ENCODE measurements at places on chromosomes 1 and 21.

DNA sequence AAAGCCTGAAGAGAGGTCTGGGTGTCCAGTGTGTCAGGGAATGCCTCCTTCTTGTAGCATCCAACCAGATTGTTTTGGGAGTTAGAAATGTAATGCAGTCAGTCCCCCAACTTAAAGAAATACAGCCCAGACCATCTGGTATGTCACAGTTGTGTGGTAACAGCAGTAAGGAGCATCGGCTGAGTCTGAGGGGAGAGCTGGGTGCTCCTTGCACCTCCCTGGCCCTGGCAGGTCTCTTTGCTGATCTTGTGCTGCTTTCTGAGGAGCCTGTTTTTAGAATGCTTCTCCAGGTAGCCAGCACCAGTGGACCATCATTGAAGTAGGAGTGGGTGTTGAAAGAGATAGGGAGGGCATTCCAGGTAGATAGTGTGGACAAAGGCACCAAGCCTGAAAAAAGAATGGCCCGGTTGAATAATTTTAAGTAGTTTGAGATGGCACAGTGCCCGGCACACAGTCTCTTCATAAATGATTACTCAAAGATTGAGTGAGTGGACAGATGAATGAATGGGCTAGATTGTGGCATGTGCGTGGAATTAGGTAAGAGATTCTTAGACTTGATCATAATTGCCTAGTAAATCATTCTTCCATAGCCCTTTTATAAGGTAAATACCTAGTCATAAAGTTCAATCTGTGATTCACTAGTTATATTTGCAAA, 46.5 kb downstream of the LAMC1 start:
- no peak for DNase-seq

GRCh38 chr1:55813618-55814017, 598.5 kb upstream of the USP24 start:
- no peak for DNase-seq

- DNase-seq, result no peak
Observed at GRCh38 chr1:3599286-3599811, 12.0 kb downstream of the MEGF6 start.

- no peak for DNase-seq
Observed at GRCh38 chr1:214281720-214282629, 1.0 kb downstream of the SMYD2 start.

- no peak for DNase-seq
Observed at GRCh38 chr1:35122311-35122710, 43.1 kb downstream of the ZMYM1 start.

- DNase-seq, result no peak
Observed at GRCh38 chr1:3889936-3890335, 10.1 kb downstream of the C1orf174 start.

GRCh38 chr21:16942703-16943102, 570.1 kb upstream of the CXADR start:
- no peak for DNase-seq

- no peak for DNase-seq
Observed at GRCh38 chr1:1553821-1554494, 13.5 kb upstream of the TMEM240 start.

DNA sequence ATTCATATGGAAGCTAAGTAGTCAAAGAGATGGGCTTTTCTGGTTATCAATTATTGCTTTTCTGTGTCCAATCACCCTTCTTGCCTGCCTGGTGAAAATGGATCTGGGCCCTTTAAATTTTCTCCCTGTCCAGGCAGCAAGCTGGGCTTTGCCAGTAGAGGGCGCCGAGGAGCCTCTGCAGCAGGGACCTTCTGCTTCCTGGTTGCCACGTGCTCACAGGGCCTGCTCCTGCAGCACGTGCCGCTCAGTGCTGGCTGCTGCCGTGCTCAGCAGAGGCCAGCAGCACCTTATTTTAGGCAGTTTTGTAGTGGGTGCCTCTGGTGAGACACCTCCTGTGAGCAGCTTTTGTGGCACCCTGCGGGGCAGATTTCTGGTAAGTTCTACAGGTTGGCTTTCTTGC, 4.0 kb downstream of the ACTL8 start:
- DNase-seq, result no peak

DNA sequence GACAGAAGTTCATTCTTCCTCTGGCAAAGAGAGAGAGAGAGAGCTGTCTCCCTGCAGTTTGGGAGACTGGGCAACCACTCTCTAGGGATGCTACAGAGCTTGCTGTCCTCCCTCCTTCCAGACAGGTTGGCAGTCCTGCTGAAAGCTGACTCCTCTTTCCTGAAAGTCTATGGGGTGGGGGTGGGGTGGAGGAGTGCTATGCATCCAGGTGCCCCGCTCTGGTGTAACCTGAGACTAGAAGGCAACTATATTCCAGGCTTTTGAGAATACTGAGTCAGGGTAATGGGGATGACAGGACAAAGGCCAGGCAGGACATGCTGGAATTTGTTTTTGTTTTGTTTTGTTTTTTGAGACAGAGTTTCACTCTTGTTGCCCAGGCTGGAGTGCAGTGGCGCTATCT, 55.4 kb downstream of the OPTC start:
- no peak for DNase-seq

DNA sequence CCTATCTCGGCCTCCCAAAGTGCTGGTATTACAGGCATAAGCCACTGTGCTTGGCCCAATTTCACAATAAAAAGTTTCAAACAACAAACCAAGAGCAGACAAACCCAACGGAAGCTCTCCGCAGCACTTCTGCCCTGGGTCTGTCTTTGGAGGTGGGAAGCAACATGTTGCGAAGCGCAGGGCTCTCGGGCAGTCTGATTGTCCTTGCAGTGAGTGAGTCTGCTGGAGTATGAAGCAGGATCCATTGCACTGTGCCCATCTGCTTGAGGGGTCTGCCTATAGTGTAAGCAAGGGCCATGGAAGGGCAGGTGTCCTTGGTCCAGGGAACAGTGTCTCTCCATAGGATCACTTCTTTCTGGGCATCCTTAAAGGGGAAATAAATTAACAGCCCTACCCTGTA, 14.6 kb upstream of the PARP1 start:
- no peak for DNase-seq

All from cerebellar nuclear complex (tissue), 1 donor.